CD4-positive, alpha-beta T cell treated with Interferon alpha-2 for 1 hour (primary cell): ENCODE measurements at places on chromosomes 1 and 21.
A peak's percentile ranks its signal among the peaks of the same experiment; 100 is the strongest.

DNA sequence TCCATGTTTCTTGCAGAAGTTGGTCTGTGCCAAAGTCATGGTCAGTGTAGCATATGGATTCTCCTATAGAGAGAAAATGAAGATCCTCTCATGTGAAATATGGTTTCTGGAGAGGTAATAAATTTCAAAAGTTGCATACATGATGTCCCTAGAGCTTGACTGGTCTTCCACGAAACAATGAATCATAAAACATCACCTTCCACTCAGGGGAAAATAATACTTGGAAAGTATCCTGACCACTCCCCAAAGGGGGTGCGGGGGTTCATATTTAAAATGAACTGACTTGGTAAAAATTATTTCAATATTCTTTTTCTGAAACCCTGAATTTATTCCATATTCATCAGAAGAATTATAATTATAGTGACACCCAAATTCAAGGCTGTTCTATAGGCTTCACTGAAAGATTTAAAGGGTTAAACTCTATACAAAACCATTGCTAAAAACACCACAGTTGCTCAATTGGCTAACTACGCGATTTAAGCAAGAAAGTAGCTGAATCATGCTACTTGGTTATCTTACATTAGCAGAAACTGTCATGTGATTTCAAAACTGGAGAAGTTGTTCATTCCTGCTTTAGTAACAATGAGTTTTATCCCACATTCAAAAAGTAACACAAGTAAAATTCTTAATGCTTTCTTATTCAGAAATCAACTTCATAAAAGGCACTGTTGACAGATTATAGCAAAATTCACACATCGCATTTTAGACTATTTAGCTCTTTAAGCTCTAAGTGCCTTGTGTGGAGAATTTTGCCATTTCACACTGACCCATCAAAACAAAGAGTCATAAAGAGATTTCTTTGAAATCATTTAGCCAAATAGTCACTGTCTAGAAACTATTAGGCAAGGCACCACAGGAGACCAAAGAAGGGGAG lies 5.3 kb downstream of the CREG1 start:
- no peak for DNase-seq

DNA sequence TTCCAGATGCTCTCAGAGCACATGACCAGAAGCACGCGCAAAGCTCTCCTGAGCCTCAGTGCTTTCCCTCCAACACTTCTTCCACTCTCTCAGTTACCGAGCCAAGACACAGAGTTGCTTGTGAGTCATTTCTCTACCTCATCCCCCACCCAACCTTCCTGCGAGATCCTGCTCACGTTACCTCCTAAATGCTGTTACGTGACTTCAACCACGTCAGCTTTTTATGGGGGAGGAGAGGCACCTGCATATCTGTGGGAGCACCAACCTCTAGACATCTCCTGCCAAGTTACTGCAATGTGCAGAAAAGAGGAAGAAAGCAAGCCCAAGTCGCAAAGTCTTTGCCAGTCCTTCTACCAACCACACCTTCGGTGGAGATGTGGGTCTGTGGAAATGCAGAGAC lies 27.2 kb upstream of the ERG start:
- DNase-seq, result no peak

GRCh38 chr1:34858901-34859445 lies 576 bp downstream of the SMIM12 start:
- DNase-seq, result no peak

DNA sequence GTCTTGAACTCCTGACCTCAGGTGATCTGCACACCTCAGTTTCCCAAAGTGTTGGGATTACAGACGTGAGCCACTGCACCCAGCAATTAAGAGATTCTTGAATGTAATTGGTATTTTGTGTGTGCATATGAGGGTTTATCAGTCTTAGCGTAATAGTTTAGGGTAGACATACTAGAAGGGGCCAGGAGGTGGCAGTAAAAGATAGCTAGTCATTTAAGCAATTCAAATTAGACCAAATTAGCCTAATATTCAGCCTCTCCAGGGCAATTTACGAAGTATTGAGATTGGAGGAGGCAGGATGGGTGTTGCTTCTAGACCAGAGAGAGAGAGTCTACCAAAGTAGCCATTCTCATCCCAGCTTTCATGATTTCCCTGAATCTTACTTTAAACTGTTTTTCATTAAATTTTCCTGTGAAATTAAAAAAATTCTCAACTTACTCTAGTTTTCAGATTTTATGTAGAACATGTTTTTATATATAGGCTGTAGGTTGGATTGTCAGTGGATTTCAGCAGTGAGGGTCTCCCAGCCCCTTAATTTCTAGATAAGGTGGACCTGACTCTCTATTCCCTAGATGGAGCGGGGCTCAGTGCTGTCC lies 119.7 kb downstream of the HHAT start:
- DNase-seq, result peak; percentile 44

GRCh38 chr1:106600626-106601025 lies 455.8 kb upstream of the PRMT6 start:
- no peak for DNase-seq
